ENCODE measurements at places on chromosomes 13 and 19.

- no peak for DNase-seq
These were observed 2815.8 kb downstream of the PCDH9 start for GRCh38 chr13:64414381-64414780.

- DNase-seq = no peak
These were observed 97.5 kb downstream of the DIAPH3 start for GRCh38 chr13:60066226-60066625.

GRCh38 chr13:80297094-80297493, 43.8 kb downstream of the SPRY2 start:
- no peak for DNase-seq

GRCh38 chr13:96999091-96999490, 4.8 kb upstream of the OXGR1 start:
- no peak for DNase-seq

- no peak for DNase-seq
These were observed 65.2 kb downstream of the MICU2 start for GRCh38 chr13:21538753-21539152.

GRCh38 chr19:14406645-14407401, 12.3 kb downstream of the DDX39A start:
- DNase-seq = no peak

GRCh38 chr13:32212421-32212820, 102.7 kb downstream of the ZAR1L start:
- DNase-seq = no peak

DNA sequence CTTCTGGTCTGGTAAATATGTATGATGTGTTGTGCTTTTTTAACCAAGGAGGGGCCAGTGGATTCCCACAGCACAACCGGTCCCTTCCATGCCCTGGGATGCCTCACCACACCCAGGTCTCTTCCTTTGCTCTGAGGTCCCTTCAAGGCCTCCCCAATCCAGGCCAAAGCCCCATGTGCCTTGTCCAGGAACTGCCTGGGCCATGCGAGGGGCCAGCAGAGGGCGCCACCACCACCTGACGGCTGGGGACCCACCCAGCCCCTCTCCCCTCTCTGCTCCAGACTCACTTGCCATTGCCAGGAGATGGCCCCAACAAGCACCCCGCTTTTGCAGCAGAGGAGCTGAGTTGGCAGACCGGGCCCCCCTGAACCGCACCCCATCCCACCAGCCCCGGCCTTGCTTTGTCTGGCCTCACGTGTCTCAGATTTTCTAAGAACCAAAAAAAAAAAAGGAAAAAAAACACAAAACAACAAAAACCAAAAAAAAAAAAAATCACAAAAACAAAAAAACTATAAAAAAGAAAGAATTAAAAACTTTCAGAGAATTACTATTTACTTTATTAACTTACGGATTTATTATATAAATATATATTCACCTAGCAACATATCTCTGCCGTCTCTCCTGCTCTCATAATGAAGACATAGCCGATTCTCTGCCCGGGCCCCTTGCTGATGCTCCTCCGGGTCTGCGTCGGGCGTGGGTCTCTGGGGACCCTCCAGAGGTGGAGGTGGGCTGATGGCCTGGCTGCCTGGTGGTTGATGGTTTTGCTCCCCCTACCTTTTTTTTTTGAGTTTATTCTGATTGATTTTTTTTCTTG, 14.4 kb downstream of the CAPN12 start:
- no peak for DNase-seq

GRCh38 chr13:38628554-38628953, 58.3 kb upstream of the FREM2 start:
- DNase-seq = no peak

DNA sequence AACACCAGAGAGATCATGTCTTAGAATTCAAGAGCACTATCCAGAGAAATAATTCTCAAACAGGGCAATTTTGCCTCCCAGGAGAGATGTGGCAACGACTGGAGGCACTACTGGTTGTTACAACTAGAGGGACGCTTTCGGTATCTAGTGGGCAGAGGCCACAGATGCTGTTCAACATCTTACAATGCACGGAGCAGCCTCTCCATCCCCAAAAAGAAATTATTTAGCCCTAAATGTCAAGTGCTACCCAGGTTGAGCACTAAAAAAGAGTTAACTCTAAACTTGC, 78.6 kb downstream of the ABCC4 start:
- DNase-seq = no peak

GRCh38 chr13:76048131-76048530, 412.0 kb downstream of the LMO7 start:
- no peak for DNase-seq

GRCh38 chr19:38370299-38370698, 4.1 kb upstream of the PSMD8 start:
- DNase-seq = peak; percentile 75

GRCh38 chr19:4310247-4311121, 6.1 kb downstream of the FSD1 start:
- no peak for DNase-seq

GRCh38 chr19:42295831-42296525, 6.0 kb upstream of the PRR19 start:
- peak; percentile 55 for DNase-seq

- DNase-seq = no peak
These were observed 49.6 kb upstream of the DIAPH3 start for GRCh38 chr13:60213236-60213744.

DNA sequence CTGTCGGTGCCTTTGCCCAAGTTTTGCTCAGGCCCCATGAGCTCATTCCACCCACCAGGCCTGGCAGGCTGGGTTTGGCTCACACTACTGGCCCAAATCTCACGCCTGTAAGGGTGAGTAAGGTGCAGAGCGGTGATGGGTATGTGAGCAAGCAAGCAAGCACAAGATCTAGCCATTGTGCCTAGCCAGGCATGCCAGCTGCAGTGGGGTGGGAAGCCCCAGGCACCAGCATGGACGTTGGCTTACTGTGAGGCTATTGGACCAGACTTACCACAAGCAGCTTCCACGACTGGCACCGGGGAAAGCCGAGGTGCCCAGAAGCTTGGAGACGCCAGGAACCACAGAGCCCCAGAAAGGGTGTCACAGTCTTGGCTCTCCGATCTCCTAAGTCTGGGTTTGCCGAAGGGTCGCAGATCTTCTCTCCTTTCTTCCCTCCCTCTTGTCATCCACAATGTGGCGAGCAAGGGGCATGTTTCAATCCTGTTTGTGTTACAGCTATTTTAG, 2659.4 kb upstream of the PCDH20 start:
- no peak for DNase-seq

DNA sequence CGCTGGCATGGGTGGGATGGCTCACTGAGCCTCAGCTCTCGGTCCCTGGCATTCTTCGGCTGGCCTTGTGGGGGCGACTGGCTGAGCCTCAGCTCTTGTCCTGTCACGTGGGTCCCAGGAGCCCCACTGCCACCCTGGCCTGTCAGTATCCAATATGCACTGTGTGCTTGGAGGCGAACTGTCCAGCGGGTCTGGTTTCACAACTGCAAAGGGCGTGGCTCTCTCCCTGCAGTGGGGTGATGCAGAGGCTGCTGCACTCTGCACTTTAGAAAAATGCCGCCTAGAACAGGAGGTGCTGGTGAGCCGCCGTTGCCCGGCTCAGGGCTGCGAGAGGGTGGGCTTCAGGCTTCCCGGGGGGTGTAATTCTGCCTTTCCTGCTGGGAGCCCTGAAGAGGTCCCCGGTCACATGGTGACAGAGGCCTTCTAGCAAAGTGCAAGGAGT, 17.0 kb upstream of the TMEM255B start:
- DNase-seq = no peak

DNA sequence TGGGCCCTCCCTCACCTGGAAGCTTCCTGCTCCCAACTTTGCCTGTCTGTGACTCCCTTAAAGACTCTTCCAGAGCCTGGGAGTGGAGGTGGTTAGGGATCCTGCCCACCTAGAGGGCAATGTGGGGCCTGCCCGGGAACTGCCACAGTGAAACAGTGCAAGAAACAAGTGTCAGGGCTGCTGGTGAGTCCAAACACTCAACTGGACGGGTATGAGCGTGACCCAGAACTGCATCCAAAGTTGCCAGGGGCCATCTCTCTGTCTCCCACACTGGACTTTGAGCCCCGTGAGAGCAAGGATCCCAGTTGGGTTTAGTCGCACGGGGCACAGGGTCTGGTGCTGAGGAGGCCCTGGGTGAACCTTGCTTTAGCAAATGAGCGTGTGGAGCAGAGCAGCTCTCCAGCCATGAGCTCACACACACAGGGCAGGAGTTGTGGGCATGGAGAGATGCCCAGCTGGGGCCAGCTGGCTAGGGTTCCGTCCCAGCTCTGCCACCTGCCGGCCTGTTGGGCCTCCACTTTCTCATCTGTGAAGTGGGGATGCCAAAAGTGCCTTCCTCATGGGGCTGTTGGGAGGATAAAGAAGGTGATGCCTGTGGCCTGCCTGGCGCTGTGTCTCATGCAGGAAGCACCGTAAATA, 2.8 kb upstream of the NUMBL start:
- no peak for DNase-seq

DNA sequence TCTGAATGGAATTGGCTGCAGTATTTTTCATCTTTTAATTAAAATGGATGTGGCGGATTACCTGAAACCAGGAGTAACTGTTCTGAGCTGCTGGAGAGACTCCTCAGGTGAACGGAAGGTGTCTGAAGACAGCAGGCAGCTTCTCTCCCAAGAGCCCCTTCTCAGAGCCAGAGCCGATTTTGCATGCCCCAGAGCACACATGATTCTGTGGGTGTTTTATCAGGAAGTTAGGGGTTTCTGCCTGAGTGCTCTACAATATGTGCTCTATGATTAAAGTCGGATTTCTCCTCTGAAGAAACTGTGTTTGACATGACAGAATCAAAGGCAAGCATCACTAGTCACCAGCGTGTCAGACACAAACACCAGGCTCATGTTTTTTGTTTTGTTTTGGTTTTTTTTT, 60.7 kb upstream of the MCF2L start:
- DNase-seq = peak; percentile 5

- DNase-seq = no peak
These were observed 12.1 kb upstream of the KLK14 start for GRCh38 chr19:51094696-51095279.

- DNase-seq = no peak
These were observed 65.4 kb downstream of the GNG7 start for GRCh38 chr19:2636897-2637683.

DNA sequence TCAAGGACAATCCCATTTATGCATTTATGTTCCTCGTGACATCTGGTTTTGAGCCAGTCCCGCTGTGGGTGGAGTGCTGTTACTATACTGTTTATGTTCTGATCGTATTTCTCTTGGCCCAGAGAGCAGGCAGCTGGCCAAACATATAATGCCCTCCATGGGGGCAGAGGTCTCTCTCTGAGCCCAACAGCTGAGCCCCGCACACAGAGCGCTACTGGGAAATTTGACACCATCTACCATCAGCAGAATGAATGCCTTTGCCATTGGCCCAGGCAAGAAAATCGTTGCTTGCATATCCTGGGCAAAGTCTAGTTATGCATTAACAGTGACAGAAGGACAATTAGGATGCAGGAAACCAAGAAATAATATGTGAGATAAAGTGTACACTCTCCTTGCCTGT, 126.8 kb upstream of the CACNA1A start:
- no peak for DNase-seq

GRCh38 chr13:38684714-38685113, 2.2 kb upstream of the FREM2 start:
- DNase-seq = no peak

DNA sequence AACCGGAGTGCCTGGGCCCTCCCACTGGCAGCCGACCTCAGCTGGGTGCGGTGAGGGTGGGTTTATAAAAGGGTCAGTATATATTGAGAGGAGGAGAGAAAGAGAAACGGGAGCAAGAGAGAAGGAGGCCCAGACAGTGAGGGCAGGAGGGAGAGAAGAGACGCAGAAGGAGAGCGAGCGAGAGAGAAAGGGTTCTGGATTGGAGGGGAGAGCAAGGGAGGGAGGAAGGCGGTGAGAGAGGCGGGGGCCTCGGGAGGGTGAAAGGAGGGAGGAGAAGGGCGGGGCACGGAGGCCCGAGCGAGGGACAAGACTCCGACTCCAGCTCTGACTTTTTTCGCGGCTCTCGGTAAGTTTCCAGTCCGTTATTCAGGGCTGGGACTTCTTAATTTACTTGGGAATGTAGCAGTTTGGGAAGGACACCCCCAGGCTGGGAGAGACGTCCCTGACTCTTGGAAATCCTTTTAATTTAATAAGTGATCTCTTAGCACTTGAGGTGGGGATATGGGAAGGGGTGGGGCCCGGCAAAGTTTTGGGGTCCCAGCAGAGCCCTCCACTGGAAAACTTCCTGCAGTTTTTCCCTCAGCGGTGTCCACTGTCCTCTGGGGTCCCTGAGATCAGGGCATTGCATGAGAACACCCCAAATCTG, at the start of gene EMP3:
Gene EMP3 (plus strand): TSS at position 288 of the 646 bp plus-strand sequence. CDS start 1,293 bp downstream, outside the sequence.
- no peak for DNase-seq

DNA sequence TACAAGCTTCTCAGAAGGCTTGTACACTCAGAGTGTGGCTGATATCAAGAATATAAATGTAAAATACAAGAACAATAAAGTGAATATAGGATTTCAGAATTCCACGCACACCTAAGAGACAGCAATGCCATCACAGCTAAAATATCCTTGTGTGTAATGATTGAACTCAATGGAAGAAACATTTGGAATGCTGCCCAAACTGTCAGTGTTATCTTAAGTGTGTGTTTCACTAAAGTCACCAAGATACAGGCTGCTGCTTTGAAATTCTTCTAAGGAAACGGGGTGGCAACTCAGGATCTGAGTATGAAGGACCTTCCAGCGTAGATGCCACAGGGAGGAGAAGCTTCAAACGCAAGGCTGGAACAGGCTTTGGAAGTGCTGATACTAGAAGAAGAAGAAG, 86.8 kb downstream of the SGCG start:
- no peak for DNase-seq

DNA sequence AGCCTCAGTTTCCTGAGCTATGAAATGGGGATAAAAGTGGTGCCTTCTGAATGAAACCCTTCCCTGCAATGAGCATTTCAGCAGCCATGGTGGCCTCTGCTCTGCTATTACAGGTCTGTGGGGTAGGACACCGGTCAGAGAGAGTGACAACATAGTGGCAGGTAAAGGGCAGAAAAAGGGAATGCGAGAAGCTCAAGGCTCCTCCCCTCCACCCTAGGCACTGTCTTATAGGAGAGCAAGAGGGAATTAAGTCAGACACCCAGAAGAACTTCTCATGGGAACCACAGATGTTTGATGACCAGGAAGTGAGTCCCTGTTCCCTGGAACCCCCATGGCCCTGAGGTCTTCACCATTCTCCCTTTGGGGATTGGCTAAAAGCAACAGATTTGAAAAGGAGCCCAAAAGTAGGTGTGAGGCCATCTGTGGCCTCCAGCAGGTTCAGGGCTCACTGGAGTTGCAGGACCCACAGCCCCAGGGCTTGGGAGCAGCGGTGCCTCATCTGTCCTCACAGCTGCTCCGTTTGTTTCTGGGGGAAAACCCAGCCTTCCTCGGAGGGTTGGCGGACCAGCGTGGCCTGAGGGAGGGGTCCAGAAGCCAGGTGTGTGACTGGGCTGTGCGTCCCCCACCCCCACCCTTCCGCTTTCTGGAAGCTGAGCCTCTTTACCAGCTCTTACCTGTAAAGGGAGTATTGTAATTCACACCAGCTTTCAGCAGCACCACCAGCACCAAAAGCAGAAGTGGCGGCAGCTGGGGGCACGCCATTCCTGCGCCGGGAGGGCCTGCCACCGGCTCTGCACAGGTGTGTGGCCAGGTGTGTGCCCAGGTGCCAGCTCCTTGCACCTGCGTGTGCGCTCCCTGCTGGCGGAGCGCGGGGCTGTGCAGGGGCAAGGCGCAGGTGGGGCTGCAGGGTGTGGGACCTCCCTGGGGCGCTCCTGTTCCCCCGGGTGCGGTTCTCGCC, 19.4 kb downstream of the IQCN start:
- DNase-seq = no peak
